ENCODE measurements at places on chromosomes 5 and 9. TPM values are rescaled to one million over a fixed set of nuclear protein-coding genes. Genes with fewer than 3 reads are reported as not detected.

DNA sequence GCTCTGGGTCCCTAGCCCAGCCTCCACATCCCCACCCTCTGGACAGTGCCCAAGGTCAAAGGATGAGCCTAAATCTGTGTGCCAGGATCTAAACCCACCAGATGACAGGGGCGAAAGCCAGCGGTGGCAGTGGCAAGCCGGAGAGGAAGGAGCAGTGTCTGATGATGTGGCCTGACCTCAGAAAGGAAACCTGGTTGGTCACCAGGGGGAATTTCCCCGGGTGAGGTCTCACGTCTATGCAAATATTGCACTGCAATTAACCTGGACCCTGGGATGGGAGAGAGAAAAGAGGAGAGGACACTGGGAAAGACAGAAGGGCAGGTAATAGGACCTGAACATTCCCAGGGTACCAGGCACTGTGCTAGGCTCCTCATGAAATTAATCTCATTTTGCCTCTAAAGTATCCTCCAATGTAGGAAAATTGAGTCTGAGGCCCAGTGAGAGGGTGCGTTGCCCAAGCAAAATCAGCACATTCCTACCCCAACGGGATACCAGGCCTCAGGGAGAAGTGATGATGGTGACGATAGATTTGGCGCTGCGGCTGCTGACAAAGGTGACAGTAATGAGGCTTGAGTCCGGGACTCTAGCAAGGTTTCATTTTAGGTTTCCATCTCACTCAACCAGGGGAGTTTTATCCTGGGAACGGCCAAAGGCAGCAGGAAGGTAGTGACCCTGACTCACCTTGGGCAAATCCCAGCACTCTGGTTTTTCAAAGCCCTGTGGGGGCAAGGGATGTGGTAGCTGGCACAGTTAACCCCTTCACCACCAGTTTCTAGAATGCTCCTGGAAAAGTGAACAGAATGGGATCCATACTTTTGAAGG is 13.4 kb upstream of the TNIP1 start:
- no peak for DNase-seq

DNA sequence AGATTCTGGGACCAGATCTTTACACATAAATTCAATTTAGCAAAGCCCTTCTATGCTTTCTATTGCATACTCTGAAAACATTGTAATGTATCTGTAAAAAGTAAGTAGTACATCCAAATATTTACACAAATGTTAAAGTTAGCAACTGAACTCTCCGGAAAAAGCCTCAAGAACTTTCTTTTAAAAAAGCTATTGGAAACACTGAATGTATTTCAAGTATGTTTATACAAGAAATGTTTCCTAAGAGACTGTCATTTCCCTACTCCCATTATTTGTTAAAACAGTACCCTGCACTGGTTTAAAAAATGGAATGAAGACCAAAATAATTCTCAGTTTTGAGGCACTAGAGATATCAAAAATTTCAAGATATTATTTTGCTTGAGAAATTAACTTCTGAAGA is 44.8 kb upstream of the TRIM36 start:
- no peak for DNase-seq

PCDHGB2 gene
- 4.1 TPM for polyA plus RNA-seq

DNA sequence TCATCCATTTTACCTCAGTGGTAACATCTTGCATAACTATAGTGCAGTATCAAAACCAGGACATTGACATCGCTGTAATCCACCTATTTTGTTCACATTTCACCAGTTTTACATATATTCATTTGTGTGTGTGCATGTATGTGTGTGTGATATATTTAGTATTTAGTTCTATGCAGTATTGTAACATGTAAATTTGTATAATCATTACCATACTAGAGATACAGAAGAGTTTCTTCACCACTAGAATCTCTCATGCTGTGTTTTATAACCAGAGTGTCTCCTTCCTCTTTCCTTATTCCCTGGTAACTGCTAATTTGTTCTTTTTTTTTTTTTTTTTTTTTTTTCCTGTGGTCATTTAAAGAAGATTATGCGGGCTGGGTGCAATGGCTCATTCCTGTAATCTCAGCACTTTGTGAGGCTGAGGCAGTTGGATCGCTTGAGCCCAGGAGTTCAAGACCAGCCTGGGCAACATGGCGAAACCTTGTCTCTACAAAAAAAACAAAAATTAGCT is 11.0 kb downstream of the RASA1 start:
- no peak for DNase-seq

- DNase-seq: no peak
Observed at GRCh38 chr5:31459594-31459993, 72.3 kb downstream of the DROSHA start.

DNA sequence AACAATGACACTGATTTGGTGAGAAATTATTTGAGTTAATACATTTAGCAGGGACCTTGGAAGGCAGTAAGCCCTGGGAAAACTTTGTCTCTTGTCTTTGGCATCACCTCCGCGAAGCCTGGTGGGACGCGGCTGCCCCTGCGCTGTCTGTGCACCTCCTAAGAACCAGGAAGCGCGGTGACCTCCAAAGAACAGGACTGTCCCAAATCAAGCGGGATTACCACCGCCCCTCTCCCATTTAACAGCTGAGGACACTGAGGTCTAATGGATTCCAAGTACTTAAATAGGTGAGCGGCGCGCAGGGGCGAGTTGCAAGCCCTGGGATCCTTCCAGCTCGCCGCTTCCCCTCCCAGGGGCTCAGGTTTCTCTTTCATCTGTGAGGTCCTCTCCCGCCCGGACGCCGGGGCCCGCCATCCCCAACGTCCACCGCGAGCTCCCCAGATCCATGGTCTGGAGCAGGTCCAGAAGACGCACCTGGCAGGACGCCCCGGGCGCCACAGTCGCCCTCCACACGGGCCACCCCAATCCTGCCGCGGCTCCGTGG is 432 bp downstream of the STARD4 start:
- no peak for DNase-seq

- DNase-seq: no peak
Observed at GRCh38 chr5:131994533-131995226, 16.8 kb downstream of the ACSL6 start.

GRCh38 chr5:177538876-177539275 is 15.5 kb downstream of the FAM193B start:
- DNase-seq: no peak

DNA sequence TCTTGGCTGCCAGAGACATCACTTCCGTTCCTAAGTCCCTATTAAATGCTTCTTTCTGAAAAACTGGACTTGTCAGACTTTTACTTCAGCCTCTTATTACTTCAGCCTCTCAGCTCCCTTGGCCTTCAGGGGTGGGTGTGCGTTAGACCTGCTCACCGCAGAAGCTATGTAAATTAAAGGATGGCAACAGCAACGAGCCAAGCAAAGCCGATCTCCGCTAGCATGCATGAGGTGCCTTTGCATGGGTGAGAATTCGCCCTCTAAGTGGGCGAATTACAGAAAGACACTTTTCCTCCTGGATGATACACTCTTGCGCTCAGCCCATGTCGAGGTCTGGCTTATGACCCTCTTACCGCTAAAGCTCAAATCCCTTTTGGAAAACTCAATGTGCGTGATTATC is 10.9 kb upstream of the IL3 start:
- DNase-seq: no peak

GRCh38 chr5:34583167-34583566 is 73.0 kb upstream of the RAI14 start:
- DNase-seq: no peak

ADGRV1 gene
- 12.6 TPM for polyA plus RNA-seq

GRCh38 chr9:81530310-81530810 is 159.0 kb downstream of the TLE1 start:
- DNase-seq: no peak

EXOC3 gene
- polyA plus RNA-seq: 54.4 TPM

PCDHGA1 gene
- polyA plus RNA-seq: 0.74 TPM

DNA sequence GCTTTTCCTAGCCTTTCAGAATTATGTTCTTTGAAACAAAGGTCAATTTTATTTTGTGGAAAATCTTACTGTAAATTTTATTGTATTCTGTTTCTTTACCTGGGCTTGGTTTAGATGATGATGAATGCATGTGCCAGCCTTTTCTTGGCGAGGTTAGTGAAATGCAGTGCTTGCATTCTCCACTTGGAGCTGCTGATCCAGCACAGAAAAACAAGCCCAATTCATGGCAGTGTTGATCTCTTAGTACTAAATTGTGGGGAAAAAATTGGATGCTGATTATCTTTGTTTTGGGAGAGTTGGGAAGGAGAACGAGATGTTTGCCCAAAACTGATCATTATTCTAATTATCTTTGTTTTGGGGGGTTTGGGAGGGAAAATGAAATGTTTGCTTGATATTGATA is 3.7 kb downstream of the HABP4 start:
- DNase-seq: no peak

- DNase-seq: no peak
Observed at GRCh38 chr5:172647352-172648012, 6.4 kb downstream of the NEURL1B start.

DNA sequence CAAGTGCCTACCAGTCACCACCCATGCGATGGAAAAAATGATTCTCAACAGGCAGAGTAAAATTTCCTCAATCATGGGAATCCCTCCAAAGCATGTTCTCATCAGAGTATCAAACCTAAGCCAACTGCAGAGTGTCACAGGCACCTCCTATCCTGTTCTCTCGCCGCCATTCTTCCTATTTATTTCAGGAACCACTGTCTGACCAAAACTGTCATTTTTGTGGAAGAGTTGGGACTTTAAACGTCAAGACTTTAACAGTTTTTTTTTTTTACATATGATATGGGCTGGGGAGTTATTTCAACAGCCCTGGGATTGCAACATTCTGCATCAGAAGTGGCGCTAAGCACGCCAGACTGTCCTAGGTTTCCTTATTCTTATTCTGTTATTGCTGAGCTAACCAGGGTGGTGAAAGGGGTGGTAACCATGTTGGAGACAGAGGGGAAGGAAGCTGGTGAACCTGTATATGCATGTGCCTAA is 29.5 kb downstream of the PFDN1 start:
- DNase-seq: no peak

DNA sequence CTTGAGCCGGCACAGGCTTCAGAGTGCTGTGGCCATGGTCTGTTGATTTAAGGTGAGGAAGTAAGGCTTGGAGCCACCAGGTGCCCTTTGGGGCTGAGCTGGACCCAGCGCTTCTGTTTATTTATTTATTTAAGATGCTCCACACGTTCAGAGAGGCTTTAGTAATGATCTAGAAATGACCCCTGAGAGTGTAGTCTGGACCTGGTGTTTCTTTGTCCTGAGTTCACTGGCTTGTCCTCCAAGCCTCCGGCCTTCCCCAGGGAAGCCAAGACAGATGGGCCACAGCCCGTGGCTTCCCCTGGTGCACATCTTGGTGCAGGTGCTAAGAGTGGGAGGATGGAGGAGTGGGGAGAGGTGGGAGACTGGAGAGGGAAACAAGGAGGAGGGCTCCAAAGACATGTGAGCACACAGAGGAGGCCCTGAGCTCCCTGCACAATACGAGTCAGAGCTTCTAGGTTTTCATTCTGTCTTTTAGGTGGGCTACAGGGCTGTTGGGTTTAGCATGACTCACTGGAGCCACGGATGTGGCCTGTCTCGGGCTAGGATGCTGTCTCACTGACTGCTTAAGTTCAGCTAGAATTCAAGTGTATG is 56.9 kb downstream of the AHRR start:
- DNase-seq: no peak

FBXL7 gene
- polyA plus RNA-seq: 30.1 TPM

- peak; percentile 53 for DNase-seq
Observed at GRCh38 chr9:32581512-32582143, 8.7 kb upstream of the NDUFB6 start.

GRCh38 chr5:35297755-35298154 is 67.5 kb upstream of the PRLR start:
- DNase-seq: no peak

DNA sequence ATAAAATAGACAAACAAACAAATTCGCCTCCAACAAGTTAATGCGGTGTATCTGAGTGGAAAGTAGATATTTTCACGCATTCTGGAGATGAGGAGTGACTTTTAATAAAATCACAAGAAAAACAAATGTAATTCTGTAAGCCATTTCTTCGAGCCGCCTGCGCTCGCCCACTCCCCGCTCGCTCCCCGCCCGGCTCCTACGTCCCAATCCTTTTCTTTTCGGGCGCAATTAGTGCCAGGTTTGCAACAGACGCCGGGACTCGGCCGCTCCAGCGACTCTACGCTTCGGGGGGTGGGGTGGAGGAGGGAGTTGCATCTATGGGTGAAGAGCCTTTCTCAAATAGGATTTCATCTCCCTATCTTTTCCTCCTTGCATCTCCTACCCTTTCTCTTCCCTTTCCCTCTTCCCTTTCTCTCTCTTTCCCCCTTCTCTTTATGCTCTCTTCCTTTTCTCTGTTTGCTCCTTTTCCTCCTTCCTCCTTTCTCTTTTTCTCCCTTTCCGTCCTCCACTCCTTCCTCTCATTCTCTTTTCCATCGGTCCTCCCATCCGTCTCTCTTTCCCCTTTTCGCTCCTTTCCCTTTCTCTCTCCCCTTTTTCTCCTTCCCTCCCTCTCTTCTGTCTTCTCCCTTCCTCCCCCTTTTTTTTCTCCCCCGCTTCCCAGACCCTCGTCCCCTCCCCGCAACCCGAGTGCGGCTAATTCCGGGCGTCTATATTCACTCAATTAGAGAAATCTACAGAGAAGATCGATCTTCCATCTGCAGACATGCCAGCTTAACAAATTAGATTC is 6.1 kb upstream of the OTP start:
- DNase-seq: no peak

GABRA6 gene
- not detected for polyA plus RNA-seq

DNA sequence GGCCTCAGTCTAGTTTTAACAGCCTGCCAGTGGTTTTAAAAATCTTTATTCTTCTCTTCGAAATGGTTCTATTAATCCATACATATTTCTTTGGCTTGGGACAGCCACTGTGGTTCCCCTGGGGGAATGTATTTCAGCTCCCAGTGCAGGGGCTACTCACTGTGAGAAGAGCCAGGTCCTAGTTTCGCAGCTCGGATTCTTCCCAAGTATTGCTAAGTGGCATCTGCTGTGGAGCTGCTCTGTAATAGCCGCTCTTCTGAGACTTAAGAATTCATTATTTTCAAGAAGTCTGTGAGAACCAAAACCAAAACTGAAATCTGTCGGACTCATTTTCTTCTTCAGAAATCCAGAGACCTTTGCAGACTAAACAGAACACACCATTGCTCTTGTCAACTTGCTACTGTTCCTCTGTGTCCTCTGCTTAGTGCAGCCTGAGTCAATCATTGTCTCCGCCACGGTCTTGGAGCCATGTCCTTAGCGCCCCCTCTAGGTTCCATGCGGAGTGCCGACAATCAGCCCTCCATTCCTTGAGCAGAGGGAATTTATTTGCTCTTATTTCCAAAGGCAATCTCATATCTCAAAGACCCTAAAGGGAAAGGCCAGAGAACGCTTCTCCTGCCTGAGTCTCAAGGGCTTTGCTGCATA is 478.2 kb downstream of the SPATA31D1 start:
- no peak for DNase-seq

GRCh38 chr9:88339317-88339716 is 48.9 kb upstream of the SPIN1 start:
- DNase-seq: no peak

GRCh38 chr5:88825584-88826315 is 57.2 kb downstream of the MEF2C start:
- DNase-seq: no peak

- DNase-seq: no peak
Observed at GRCh38 chr5:109688630-109688969, 1.1 kb upstream of the MAN2A1 start.
